ENCODE measurements at places on chromosomes 2 and 18. TPM values are rescaled to one million over a fixed set of nuclear protein-coding genes. Genes with fewer than 3 reads are reported as not detected.

- DNase-seq = no peak
Measured at GRCh38 chr18:79524181-79525078, 128.7 kb downstream of the NFATC1 start.

Gene PARD6G
- 0.37 TPM for total RNA-seq

GRCh38 chr2:37173741-37174140 lies 14.7 kb downstream of the SULT6B1 start:
- no peak for DNase-seq

- DNase-seq = no peak
Measured at GRCh38 chr2:150012986-150013385, 425.4 kb upstream of the MMADHC start.

Gene MYO1B
- total RNA-seq = 238 TPM

DNA sequence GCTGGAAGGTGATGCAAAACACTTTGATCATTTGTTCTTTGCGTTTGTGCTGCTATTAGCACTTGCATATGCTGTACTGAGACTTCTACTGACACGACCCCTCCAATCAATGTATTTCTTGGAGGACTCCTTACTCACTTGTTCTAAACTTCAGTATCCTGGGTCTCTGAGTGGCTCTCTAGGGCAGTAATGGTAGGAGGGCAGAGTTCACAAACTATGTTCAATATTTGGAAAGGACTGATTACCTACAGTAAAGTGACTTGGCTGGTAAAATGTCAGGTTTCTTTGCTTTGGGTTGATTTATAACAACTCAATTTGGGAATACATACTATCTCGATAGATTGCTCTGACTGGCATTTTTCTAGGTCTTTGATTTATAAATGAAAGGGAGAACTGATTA lies 93.7 kb downstream of the TRIM43 start:
- DNase-seq = no peak

GRCh38 chr2:118654945-118655344 lies 192.5 kb downstream of the EN1 start:
- DNase-seq = no peak

Gene AKAIN1
- total RNA-seq = not detected

All from HFFc6 (cell line).